ENCODE measurements at places on chromosomes 7 and 10.

DNA sequence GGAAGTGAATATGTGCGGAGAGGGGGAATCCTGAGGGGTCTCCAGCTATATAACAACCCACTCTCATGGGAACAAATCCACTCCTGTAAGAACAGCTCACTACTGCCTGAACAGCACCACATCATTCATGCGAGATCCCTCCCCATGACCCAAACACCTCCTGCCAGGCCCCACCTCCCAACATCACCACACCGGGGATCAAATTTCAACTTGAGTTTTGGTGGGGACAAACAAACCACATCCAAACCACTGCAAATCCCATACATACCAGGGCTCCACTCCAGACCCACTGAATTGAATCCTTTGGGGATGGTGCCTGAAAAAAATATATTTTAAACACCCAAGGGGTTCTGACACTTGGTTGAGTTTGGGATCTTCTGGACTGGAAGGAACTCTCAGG, 181.5 kb upstream of the PLXNA4 start:
- no peak for DNase-seq

GRCh38 chr7:46652317-46652716, 731.2 kb upstream of the IGFBP3 start:
- no peak for DNase-seq

- no peak for DNase-seq
Measured at GRCh38 chr7:148672041-148672440, 26.7 kb upstream of the CUL1 start.

- DNase-seq: no peak
Measured at GRCh38 chr10:125120053-125120710, 40.2 kb downstream of the CTBP2 start.

- no peak for DNase-seq
Measured at GRCh38 chr10:48762064-48763042, 77.7 kb downstream of the WDFY4 start.

DNA sequence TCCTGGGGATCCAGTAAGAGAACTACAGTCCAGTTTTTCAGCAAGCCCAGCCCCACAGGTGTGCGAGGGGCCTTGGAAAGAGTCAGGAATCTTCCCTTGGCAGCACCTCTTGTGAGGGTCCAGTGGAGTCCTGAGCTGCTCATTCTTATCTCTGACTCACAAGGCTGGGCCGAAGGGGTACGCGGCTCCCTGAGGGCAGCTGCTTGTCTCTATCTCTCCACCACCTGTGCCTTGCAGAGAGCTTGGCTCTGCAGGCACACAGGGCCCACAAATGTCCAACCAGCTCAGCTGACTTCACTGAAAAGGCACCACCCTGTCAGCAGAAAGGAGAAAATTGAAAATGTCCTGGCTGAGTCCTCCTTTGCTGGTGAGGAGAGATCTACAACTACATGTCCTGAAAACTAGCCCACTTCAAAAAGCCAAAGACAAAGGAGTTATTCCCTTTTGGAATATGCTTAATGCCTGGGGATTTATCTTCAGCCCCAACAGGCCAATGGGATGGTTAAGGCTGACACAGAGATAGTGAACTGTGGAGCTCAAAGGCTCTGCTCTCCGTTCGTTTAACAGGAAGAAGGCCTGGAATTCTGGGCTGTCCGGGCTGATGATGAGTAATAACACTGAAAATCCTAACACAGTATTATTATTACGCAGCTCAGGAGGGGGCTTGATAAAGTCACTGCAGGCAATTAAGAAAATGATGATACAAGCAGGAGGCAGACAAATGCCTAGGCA, 23.4 kb downstream of the UROS start:
- no peak for DNase-seq

- no peak for DNase-seq
Measured at GRCh38 chr10:127150136-127150535, 46.3 kb downstream of the INSYN2A start.

DNA sequence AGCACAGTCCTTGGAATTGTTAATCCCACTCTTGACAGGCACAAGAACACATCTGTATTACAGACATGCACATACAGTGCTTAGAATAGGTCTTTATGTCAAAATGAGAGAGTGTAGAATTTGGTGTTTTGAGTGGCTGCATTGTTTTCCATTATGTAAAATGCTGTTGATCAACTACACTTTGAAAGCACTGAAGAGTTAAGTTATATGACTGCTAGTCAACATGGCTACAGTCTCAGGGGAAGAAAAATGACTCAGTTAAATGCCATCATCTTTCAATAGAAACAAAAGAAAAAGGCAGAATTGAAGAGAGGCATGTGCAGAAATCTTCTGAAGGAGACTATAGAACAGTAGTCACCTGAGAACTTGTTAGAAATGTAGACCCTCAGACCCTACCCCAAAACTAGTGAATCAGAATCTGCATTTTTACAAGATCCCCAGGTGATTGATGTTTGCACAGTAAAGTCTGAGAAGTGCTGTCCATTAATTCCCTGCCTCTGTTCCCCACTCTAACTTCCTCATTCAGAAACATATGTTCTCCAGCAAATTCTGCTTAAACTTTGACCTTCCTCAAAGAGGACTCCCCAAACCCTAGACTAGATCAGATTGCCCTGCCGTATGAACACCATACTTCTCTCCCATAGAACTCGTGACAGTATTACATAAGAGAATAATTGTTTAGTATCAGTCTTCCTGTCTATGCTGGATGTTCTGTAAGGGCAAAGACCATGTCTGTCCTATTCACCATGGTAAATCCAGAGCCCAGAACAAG, 16.0 kb downstream of the SND1 start:
- no peak for DNase-seq

- DNase-seq: no peak
Measured at GRCh38 chr10:86449926-86450558, 71.5 kb downstream of the WAPL start.

GRCh38 chr7:102819151-102819550, 70.4 kb downstream of the FAM185A start:
- DNase-seq: no peak
